ENCODE measurements at places on chromosomes 2 and 18.

- DNase-seq: no peak
These were observed 30.9 kb upstream of the OSBPL6 start for GRCh38 chr2:178163395-178163794.

DNA sequence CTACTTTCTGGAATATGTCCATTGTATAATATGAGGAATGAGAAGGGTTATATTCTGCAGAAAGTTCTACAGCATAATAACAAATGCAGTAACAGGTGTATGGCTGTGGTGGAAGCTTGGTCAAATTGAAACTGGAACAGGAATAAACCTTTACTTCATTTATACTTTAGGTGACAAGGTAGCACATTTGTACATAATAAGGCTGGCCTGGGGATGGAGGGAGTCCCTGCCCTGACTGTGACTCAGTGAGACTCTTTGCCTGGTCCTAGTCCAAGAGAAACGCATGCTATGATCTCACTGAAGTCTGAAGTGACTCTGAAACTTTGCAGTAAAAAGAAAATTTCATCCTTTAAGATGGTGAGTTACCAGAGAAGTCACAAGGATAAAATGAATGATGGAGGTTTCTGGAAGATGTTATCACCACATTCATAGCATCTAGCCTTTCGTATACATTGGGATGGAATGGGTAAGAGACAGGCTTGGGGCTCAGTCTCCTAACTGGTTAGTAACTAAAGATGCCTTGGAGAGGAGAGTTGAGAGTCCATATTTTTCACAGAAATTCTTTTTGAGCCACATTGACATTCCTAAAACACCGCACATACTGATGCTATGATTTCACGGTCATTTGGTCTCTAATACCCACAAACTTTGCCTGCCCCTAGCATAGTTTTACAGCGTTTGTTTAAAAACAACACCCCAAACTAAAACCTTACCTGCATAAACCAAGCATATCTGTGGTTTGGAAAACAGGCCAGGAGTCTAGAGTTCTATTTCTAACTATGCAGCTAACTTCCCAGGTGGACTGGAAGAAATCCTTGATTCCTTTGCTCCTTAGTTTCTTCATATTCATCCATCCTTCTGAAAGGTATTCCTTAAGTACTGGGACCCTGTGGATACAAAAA is 42.4 kb upstream of the NABP1 start:
- no peak for DNase-seq

DNA sequence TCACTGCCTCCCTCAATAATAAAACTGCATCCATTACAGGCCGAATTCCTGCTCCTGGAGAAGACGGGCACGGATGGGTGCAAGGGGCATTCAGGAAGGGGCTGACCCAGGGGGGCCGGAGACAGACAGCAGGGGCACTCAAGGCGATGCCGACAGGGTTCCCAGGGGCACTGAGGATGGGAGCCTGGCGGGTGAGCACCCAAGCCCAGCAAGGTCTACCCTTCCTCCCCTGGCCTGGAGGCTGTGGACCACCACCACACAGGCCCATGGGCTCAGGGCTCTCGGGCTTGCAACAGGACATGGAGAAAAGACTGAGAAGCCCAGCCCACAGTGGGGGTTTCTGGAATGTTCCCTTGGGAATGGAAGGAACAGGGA is 104.7 kb upstream of the ODC1 start:
- no peak for DNase-seq

DNA sequence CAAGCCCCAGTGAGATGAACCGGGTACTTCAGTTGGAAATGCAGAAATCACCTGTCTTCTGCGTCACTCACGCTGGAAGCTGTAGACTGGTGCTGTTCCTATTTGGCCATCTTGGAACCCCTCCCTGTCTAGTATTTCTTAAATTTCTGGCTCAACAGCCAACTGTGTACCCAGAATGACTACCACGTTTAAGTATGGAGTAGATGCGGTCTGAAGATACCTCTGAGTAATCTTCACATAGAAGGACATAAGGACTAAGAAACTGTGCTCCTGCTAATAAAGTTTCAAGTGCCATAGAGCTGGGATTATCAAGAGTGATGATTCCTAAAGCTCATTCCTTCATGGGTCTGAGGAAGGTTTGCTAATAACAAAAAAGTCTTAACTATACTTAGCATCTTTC is 20.4 kb downstream of the TRAK2 start:
- no peak for DNase-seq

DNA sequence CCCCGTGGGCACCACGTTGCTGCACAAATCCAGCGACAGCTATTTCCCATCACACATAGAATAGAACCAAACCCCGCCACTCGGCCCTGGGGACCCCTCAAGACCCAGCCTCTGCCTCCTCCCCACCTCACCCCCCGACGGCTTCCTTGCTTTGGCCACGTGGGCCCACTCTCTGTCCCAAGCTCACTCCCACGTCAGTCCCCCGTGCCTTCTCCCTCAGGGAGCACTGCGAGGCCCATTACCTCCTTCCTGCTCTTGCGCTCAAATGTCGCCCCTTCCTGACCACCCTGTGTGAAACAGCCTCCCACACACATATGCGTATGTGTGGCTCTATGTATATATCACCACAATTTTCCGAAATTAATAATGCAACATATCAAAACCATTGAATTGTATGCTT is 239.7 kb downstream of the SH3BP4 start:
- no peak for DNase-seq

- no peak for DNase-seq
These were observed 1455.5 kb upstream of the ZEB2 start for GRCh38 chr2:145975406-145975805.

DNA sequence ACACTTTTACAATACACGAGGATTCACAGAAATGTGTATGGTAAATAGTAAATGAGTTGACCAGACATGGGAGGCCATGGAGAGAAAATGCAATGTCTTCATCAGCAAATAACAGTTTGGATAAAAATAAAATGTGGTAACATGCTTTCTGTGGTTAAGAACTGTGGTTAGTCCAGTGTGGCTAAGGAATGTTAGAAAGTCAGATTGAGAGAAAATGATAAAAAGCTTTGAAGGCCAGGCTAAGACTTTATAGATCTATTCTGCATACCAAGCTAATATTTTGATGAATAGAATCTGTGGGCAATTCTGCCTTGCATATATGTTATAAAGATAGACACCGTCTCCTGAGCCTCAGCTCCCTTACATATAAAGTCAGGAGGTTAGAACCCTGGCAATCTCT is 215.9 kb downstream of the SOX11 start:
- DNase-seq: no peak

DNA sequence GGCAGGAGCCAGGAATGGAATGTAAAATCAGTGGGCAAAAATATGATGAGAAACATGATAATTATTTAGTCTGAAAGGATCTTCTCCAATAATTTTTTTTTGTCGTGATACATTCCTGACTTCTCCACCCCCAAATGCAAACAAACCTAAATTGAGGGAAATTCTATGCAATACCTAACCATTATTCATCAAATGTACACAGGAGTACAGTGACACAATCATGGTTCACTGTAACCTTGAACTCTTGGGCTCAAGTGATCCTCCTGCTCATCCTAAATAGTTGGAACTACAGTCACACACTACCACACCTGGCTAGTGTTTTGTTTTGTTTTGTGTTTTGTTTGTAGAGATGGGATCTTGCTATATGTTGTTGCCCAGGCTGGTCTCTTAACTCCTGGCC is 46.5 kb downstream of the RAB10 start:
- DNase-seq: no peak

DNA sequence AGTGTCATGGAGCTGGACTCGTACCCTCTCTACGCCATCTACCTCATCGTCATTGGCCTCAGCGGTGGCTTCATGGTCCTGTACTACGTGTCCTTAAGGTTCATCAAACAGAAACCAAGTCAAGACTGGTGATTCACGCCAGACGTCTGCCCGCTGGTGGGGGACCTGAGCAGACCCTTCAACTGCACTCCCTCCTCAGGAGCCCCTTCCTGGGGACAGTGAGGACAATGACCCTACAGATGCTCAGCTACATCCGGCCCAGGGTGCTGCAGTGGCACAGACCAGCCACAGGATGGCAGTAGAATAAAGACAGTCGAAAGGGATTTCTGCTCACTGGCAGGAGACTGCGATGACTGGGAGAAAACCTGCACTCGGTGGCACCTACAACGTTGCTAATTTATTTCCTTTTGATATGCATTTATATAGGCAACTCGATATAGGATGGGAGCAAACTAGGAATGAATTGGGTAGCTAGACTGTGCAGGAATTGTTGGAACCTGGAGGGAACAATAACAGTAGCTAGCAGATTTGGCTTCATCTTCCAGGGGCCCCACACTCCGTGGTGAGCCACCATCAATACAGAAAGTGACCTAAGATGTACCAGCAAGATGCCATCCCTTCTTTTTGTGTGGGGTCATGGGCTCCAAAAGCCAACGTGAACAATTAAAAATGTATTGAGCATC is 39.2 kb downstream of the ABCG8 start:
- DNase-seq: peak; percentile 59

DNA sequence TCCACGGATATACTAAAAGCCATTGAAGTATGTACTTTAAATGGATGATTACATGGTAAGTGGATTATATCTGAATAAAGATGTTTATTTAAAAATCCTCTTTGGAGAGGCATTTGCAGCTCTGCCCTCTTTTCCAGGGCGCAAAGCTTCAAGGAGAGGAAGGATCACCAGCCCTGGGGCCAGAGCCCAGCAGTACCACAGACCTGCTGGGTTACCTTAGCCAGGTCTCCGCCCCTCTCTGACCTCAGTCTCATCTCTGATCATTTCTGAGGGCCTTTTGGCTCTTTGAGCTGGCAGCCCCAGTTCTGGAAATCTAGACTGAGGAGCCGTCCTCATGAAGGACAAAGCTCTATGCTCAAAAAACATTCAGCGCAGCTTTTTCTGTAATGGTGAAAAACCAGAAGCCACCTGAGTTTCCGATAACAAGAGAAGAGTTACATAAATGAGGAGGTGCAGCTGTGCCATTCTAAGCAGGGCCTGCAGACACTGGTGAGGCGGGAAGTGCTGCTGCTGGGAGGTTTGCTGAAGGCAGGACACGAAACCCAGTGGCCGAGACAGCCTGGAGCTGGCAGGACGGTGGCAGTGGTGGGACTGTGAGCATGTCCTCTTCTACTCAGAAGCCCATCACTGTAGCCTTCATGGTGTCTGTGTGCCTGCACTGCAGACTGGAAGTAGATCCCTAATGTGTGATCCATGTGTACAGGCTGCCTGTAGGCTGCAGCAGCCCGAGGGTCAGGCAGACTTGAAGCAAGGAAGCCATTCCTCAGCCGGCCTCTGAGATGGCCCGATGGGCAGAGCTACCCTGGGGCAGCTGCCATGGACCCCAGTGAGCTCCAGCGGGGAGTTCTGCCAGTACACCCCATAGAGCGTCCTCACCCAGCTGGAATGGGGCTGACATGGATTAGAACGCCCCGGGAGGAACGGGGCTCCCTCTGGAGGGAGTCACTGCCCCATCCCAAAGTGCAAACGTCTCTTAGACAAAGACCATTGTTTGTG is 27.7 kb downstream of the ADRA2B start:
- DNase-seq: no peak

GRCh38 chr2:124120246-124120645 is 95.2 kb downstream of the CNTNAP5 start:
- no peak for DNase-seq

DNA sequence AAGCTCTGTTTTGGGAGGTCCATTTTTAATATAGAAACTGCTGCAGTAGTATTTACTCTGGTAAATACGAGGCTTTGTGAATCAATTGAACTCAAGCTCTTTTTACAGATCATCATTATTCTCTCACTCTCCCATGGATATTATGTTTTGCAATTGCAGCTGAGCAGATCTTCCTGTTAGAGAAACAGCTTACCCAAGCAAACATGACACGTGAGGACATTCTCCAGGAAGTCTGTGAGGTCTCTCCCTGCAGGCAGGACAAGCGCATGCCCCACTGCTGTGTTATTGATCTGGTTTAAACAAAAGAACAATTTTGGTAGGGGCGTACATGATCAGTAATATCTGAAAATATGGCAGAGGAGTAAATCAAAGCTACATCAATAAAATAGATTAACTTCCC is 72.1 kb downstream of the COL6A3 start:
- DNase-seq: no peak

DNA sequence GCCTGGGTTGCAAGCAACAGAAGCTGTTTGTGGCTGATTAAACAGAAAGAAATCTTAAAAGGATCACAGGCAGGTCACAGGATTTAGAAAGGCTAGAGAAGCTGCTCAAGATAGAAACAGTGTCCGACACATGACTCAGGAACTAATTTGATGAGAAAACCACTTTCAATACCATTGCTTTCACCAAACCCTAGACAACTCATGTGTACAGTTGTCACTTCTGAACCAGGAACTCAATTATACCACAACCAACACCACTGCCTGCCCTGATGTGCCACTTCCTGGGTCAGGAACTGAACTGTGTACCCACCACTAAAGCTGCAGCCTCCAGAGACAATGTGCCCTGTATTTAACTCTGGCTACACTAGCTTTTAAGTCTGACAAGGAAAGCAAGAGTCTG is 56.0 kb downstream of the TMEM247 start:
- DNase-seq: no peak

DNA sequence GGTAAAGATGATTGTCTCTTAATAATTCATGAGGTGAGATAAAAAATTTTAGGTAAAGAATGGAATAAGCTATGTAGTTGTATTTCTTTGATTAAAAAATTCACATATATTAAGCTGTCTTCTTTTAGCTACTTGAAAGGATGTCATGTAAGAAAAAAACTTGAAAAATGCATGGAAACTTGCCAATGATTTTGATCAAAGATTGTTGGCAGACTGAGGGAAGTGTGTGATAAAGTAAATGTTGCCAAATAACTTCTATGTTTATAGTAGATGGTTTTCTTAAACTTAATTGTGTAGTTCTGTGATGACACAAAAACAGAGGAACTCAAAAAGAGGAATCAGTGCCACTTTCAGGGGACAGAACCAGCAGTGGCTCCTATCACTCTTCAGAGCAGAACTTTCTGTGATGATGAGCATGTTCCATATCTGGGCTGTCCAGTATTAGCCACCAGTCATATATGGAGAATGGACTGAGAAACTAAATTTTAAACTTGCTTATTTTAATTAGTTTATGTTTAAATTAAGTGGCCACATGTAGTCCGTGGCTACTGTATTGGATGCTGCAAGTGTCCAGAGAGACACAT is 51.9 kb upstream of the SLC38A11 start:
- DNase-seq: no peak

- DNase-seq: peak; percentile 26
These were observed 73.9 kb upstream of the TAF1B start for GRCh38 chr2:9769171-9770005.

DNA sequence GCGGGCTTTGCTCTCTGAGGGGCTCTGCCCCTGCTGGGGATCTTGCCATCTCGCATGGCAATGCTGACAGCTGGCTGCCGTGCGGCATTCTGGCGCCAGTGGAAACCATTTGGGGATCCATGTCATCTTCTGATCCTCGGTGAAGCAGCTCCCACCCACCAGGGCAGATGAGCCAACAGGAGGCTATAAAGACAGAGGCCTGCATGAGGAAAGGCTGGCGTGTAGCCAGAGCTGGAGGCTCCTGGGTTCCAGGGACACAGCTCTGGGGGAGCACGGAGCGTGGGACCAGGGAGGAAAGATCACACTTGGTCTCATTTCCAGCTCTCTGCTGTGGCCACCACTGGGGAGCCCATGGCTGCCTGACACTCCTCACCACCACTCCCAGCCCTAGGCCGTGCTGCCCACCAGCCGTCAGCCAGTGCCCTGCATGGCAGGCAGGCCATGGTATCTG is 145.8 kb downstream of the ZFP36L2 start:
- no peak for DNase-seq

- DNase-seq: no peak
These were observed 128.1 kb upstream of the MYCN start for GRCh38 chr2:15812187-15812780.

Measured in activated CD8-positive, alpha-beta memory T cell treated with anti-CD3 and anti-CD28 coated beads, Interleukin-2, amount 50 U/mL, for 4 hours (primary cell).